ENCODE measurements at places on chromosomes 6 and 20.

DNA sequence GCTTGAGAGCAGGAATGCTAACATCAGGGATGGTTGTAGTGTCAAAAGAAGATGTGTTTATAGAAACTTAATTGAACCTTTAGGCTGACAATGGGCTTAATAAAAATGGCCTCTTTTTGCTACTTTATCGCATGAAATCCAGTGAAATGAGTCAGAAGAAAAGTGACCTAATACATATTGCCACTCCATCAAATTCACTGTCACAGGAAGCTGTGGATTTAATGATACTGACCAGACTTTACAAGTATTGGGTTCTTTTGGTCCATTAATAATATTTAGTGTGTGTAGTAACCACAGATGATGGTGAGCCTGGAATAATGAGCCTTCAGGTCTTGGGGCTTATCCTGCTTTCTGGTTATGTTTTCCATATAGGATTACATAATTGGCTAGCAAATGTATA, 231.8 kb upstream of the GMDS start:
- DNase-seq: no peak

- DNase-seq: no peak
These were observed 9.7 kb upstream of the ZSCAN9 start for GRCh38 chr6:28215425-28215824.

DNA sequence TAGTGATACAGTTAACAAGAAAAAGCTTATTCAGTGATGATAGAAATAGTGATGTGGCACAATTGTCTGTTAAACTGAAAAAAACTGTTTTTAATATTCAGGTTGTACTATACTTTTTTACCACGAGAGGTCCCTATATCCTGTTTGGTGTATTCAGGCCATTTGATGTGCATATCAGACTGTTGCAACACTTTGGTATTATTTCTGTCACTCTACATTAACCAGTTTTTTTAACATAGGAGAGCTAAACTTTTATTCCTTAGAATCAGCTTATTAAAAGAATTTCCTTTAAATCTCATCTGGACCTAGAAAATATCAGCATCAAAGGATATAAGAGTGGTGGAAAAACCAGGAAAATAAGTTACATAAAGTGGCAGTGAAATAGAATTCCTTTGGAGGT, 36.8 kb downstream of the TSPYL4 start:
- DNase-seq: no peak

DNA sequence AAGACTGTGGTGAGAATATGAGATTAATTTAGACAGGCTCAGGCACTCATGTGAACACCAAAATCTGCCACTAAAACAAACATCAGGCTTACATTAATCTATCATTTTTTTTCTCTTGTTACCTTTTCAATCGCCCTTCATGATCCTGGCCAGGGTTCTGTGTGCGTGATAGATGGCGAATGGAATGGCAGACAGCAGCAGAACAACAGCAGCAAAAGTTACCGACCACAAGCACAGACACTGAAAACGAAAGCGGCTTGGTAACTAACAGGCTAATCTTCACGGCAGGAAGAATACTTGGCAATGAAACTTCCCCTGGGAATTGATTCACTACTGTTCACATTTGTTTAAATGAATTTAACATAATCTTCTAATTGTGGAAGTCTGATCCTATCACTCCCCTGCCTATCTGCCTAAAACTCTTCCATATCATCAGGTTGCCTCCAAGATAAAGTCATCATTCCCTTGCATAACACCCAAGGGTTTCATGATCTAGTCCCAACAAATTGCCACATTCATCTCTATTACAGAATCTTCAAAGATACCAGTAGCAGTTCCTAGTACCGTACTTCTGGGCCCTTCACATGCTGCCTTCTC, 28.7 kb downstream of the PTPRK start:
- DNase-seq: no peak

DNA sequence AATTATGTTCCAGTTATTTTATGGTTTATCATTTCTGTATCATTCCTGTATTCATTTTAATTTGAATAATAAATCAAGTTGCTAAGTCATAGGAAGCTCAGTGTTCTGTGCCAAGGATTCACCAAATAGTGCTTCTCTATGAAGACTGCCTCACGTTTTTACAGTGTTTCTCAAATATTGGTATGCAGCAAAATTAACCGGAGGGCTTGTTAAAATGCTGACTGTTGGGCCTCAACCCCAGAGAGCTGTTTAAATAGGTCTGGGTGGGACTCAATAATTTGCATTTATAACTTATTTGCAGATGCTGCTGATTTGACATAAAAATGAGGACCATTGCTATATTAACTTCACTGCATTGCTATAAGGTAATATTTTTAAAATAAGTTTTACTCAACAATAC, 166.7 kb downstream of the TINAG start:
- no peak for DNase-seq

DNA sequence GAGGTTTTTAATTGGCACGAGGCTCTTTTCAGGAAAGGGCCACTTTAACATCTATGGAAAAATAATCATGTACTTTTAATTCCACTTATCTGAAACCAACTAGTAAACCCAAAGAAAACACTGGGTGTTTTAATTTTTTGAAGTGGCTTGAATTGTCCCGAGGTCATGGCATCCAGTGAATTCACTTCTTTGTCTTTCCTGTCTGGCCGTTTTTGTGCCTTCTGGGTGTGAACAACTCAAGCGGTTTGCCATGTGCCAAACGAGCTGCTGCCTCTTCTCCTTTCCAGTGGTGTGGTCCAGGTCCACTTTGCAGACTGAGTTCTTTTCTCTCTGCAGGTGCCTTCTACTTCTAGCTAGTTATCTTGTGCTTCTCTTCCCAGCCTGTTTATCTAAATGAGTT, 117.5 kb downstream of the PLCB4 start:
- no peak for DNase-seq

DNA sequence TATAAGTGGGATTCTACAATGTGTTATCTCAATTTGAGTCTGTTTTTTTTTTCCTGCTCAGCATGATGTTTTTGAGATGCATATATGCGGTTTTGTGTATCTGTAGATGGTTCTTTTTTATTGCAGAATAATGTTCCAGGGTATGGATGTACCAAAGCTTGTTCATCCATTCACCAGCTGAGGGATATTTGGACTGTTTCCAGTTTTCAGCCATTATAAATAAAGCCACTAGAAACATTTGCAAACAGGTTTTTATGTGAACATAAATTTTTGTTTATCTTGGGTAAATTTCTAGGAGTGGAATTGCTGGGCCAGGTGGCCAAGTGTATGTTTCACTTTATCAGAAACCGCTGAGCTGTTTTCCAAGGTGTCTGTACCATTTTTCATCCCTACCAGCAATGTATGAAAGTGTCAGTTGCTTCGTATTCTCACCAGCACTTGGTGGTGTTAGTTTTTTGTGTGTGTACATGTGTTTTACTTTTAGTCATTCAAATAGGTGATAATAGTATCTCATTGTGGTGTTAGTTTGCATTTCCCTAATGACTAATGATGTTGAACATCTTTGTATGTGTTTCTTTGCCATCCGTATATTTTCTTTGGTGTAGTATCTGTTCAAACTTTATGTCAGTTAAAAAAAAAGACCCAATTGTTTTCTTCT, 124.2 kb downstream of the CEBPB start:
- DNase-seq: no peak

GRCh38 chr6:89792881-89793280, 26.7 kb downstream of the MDN1 start:
- no peak for DNase-seq

- peak; percentile 70 for DNase-seq
These were observed 9.4 kb upstream of the NCOA7 start for GRCh38 chr6:125781314-125781868.

GRCh38 chr20:38727607-38728190, 3.4 kb downstream of the SLC32A1 start:
- peak; percentile 18 for DNase-seq

DNA sequence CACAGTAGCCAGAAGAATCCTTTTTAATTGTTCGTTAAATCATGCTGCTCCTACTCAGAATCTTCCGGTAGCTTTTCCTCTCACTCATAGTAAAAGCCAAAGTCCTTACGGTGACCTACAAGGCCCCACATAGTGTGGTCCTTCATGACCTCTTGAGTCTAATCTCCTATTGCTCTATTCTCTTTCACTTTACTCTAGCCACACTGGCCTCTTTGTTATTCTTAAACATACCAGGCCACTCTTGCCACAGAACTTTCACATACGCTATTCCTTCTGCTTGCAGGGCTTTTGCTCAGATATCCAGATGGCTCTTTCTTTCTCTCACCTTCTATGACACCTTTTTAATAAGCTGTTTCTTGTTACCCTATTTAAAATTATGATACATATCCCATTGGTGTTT, 25.7 kb downstream of the ZNF391 start:
- no peak for DNase-seq

DNA sequence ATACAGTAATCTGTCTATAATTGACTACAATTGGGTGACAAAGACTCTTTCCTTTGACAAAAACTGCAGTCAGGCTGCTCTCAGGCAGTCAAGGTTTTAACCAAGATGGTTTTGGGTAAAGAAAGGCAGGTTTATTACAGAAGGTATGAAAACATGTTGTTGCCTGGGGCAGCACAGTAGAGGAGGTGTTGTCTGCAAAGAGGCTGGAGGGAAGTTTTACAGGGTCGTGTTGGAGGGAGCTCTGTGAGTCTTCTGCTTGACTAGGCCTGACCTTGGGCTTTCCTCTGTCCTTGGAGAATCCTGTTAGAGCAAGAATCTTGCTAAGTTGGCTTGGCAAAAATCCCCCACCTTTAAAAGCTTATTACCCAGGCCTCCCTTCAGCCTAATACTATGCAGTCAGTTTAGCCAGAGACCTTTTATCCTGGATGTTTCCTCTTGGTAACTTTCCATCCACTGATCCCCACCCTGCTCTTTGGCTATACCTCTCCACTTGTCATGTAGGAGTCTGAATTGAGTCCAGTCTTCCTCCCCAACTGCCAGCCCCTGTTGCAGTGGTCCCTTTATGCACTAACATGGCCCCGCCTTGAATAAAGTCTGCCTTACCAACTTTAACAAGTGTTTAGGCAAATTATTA, 143.0 kb upstream of the SLC22A16 start:
- no peak for DNase-seq

DNA sequence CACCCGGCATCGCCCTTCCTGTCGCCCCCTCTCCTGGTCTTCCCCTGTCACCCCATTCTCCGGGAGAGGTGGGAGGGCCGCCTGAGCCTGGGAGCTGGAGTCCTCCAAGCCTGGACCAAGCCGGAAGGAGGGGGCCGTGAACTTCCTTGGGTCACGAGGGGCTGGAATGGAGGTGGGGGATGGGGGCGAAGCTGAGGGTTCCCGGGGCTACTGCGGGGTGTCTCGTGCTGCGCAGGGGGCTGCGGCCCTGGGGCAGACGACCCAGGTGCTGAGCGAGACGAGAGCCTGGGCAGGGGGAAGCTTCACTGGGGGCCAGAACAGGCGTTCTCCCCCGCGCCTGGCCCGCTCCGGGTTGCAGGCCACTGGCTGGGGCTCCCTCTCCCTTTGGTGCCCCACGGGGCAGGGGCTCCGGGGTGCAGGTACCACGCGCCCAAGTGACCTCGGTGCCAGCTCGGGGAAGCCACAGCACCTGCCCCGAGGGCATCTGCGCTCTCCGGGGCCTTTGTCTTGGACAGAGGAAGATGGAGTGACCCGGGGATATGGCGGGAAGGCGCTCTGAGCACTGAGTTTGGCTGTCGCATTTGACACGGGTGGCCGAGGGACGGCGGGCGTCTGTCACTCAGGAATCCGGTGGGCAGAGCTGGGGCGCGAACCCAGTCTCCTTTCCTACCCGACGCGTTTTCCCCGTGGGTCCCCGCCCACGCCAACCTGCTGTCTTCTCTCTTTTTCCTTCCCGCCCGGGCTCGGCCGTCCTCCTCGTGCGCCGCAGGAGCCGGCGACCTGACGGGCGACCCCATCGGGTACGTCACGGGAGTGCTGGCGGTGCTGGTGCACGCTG, 1.2 kb downstream of the SLC35D3 start:
- DNase-seq: peak; percentile 22

- DNase-seq: no peak
These were observed 61.1 kb downstream of the ZBTB2 start for GRCh38 chr6:151330130-151330696.

- DNase-seq: no peak
These were observed 29.5 kb upstream of the SPDEF start for GRCh38 chr6:34585512-34586061.

GRCh38 chr20:7980332-7981046, 39.1 kb downstream of the TMX4 start:
- peak; percentile 20 for DNase-seq

DNA sequence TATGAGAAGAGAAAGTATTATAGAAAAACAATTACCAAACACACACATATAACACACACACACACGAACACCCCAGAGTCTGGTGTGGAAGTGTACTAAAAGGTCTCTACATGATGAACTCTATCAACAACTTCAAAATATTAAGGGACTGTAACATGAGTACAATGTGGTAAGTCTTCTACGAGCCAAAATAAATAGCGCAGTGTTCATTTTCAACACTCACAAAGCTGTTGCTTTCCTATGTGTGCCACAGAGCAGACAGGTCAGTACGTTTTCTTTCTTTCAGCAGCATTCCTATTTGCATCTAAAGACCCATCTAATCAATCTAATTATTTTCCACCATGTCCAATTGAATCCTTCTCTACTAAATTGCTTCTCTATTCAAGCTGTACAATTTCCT, 12.1 kb upstream of the CNKSR3 start:
- DNase-seq: no peak

DNA sequence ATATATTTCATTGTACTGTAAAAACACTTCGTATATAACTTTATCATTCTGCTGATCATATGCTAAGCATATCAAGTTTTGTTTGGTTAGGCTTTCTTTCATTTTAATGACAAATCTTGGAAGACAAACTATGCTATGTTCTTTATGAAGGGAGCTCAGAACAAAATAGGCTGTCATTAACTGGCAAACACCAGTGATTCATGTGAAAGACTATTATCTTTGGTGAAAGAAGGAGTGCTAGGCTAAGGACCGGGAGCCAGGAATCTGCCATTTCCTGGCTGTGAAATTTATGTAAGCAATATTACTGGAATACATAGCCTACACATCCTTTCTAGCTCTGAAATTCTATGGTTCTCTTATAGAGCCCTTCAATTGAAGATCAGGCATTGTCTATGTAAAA, 136.2 kb upstream of the CCN2 start:
- DNase-seq: no peak

- peak; percentile 84 for DNase-seq
These were observed 21.3 kb downstream of the TNXB start for GRCh38 chr6:32087574-32088486.

GRCh38 chr6:25749837-25750236, 4.7 kb upstream of the SLC17A4 start:
- DNase-seq: no peak

GRCh38 chr20:35690265-35690664, 8.9 kb downstream of the NFS1 start:
- DNase-seq: no peak

GRCh38 chr6:35415065-35415891, 36.9 kb upstream of the FANCE start:
- peak; percentile 23 for DNase-seq
